ENCODE measurements at places on chromosomes 11 and 22.

DNA sequence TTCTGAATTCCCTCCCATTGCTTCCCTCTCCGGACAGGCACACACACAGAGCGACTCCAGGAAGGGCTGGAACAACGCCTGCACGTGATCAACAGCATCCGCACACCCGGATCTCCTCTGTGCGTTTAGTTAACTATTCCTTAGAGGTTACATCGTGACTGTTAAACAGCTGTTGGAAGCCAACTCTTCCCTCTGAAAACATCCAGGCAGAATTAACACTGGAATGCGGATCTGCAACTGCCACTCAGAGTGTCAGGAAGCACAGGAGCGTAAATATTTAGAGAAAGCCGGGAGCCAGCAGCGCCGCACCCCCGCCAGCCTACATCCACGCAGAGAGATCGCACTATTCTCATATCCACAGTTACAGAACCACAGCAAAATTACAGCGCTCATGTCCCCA lies 46.2 kb downstream of the SHANK2 start:
- DNase-seq: no peak

DNA sequence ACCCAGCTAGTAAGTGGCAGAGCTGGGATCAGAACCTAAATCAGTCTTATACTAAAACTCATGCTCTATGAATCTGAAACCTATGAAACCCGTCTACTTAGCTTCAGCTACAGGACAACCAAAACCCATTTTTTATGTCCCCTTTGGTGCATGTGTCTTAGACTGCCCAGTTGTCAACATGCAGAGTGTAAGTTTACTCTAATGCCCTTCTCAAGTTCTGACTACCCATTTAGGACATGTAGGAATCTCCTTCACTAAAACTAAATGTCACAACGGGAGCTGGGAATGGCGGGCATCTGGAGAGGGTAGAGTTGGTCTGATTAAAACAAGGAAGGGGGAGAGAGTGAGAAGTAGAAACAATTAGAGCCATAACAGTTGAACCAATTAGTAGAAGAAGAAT lies 167.9 kb upstream of the UBASH3B start:
- DNase-seq: no peak

- peak; percentile 34 for DNase-seq
These were observed 14.3 kb downstream of the CD5 start for GRCh38 chr11:61116426-61117167.

DNA sequence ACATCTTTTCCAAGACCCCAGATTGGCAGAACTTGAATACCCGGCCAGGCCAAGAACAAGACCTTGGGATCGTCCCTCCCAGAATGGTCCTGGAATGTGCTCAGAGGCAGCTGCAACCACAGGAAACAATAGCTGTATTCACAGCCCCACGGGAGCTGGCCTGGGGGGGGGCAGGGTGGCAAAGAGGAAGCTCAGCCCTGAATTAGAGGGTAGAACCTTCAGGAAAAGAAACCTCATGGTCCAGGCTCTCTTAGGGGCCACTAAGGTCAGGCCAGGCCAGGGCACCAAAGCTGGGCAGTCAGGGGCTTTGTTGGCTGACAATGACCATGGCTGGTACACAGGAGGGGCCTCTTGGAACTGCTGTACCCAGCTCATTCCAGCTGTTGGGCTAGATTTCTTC lies 17.3 kb downstream of the RPL27A start:
- DNase-seq: no peak

GRCh38 chr11:100585728-100586127 lies 101.4 kb upstream of the ARHGAP42 start:
- no peak for DNase-seq

DNA sequence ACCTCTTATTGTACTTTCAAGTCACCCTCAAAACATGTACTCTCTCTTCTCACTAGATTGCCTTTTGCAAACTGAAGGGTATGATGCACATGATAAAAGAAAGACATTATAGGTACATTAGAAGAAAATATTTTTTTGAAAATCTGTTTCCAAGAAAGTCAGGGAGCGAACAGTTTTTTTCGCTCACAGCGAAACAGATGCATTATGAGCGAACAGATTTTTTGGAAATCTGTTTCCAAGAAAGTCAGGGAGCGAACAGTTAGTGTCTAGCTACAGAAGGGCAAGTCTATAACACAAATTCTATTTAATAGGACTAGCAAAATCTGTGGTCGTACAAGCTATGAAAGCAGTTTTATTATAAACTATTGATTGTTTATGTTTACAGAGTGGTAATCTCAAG lies 296.2 kb upstream of the ANO3 start:
- DNase-seq: no peak

DNA sequence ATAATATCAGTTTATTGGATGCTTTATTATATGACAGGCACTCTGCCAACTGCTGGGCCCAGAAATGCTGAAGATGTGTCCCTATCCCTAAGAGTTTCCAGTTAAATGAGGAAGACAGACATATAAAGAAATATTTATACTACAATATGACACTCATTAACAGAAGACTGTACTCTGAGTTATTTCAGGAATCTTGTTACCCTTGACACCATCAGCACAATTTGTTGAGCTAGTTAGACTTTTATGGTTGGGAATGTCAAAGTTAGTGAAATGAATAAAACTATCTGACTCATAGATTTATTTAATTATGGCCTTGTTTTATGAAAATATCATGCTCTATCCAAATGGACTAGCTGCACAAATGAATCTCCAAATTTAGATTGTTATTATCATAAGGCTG lies 25.6 kb upstream of the MSANTD4 start:
- no peak for DNase-seq

- DNase-seq: no peak
These were observed 583 bp downstream of the PDGFD start for GRCh38 chr11:104163100-104164027.

DNA sequence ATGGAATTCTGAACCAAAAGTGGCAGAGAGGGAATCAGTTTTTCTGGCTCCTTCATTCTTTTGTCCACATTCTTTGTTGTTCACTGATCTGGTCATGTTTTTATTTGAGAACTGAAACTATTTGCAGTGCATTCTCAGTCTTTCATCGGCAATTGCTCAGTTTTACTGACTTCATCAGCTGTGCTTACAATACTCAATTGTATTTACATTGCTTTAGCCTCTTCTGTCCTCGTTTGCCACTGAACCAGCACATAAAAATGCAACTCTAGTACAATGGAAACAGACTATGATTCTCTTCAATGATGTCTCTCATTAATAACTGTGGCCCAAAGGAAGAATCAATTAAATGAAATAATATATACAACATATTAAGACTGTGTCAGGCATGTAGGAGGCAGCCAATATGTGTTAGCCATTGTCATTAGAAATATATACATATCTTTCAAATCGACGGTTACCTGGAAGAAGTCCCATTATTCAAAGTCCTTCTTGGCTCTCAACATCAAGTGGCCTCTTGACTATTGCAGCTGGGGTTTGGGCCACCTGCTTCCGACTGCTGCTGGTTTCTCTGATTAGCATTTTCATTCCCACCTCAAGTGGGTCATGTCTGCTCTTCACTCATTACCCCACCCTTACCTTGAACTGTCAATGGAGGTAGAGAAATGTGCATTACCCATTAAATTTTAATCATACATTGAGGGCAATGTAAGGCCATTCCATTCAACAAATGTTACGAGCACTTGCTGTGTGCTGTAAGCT lies 600.1 kb downstream of the INSC start:
- no peak for DNase-seq

- no peak for DNase-seq
These were observed 25.9 kb downstream of the MRGPRG start for GRCh38 chr11:3192511-3193372.

DNA sequence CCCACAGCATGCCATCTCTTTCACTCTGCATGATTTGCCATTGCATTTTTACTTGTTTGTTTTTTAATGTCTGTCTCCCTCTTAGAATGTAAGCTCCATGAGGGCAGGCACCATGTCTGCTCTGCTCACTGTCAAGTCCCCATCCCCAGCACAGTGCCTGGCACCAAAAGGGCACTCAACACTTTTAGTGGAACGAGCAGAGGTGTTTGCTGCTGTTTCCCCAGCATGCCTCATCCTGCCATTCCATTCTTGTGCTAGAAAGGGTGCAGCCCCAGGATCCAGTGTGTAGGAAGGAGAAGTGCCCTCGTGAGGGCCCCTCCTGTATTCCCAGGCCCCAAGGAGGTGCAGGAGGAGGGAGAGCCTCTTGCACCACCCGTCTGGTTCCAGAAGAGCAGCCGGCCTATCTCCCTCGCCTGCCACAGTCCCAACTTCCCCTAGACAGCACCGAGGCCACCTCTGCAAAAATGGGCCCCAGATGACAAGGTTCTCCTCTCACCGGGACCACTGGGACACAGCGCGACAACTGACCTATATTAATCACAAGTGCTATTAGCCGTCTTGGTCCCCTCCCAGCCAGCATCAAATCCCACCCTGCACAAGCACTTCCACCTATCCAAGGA lies 33.3 kb upstream of the CACNG2 start:
- DNase-seq: no peak

GRCh38 chr11:113549611-113550578 lies 74.7 kb upstream of the DRD2 start:
- DNase-seq: no peak

- no peak for DNase-seq
These were observed 8.2 kb downstream of the SUSD2 start for GRCh38 chr22:24189249-24190158.

- DNase-seq: no peak
These were observed 87.8 kb upstream of the BMAL1 start for GRCh38 chr11:13189561-13190426.

DNA sequence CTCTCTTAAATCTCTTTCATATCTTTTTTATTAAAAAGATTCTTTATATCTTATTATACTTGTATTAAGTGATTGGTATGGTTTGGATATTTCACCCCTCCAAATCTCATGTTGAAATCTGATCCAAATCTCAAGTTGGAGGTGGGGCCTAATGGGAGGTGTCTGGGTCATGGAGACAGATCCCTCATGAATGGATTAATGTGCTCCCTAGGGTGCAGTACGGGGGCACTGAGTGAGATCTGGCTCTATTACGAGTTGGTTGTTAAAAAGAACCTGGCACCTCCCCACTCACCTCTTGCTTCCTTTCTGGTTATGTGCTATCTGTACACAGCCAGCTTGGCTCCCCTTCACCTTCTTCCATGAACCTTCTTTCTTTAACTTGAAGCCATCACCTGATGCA lies 149.6 kb downstream of the CWF19L2 start:
- no peak for DNase-seq

GRCh38 chr11:65479184-65480145 lies 19.4 kb upstream of the MALAT1 start:
- no peak for DNase-seq

- no peak for DNase-seq
These were observed 29.6 kb upstream of the UPB1 start for GRCh38 chr22:24465566-24465965.

GRCh38 chr11:131808470-131808869 lies 438.1 kb downstream of the NTM start:
- DNase-seq: no peak

DNA sequence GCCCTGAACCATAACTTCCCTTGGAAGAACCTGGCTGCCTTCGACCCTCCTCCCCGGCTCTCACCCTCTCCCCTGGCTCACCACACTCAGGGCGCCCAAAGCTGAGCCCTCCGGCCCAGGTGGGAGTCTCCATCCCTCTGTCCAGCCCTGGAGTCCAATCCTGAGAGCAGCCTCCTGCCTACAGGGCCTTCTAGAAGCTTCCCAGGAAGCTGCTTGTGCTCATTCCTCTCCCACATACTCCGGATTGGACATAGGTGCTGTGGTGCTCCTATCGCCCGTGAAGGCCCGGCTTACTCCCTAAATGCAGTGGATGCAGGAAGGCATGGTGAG lies 1332.0 kb downstream of the BRD1 start:
- no peak for DNase-seq

GRCh38 chr11:73980001-73980961 lies 2.4 kb downstream of the UCP2 start:
- DNase-seq: peak; percentile 72

- DNase-seq: no peak
These were observed 13.1 kb upstream of the LYVE1 start for GRCh38 chr11:10581481-10582019.

DNA sequence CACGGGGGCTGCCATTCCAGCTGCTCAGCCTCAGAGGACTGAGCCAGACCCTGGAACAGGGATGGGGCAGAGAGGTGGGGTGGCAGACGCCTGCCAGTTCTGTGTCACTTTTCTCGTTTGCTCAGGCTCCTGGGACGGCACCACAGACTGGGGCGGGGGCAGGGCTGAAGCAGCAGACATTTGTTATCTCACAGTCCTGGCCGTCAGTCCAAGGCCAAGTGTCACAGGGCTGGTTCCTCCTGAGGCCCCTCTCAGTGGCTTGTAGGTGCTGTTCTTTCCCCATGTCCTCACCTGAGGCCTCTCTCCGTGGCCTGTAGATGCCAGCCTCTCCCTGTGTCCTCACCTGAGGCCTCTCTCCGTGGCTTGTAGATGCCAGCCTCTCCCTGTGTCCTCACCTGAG lies 24.7 kb downstream of the TPCN2 start:
- no peak for DNase-seq

DNA sequence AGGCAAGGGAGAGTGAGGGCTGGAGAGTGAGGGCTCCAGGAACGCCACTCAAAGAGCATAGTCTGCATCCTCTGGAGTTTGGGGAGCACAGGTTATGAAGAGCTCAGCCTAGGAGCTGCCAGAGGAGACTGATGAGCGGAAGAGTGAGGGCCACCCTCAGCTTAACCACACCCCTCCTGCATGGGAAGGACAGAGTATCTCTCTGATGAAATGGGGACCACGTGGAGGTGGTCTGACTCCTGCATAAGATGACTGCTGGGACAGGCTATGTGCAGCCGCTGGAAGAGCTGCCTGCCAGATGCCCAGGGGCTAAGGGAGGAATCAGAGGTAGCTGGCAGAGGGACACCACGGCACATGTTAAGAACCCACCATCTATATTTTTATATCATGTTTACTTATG lies 162.9 kb upstream of the POU2AF2 start:
- DNase-seq: no peak

Data from activated CD4-positive, alpha-beta T cell treated with anti-CD3 and anti-CD28 coated beads for 4 hours (primary cell).